ENCODE measurements at places on chromosomes 6 and 20.

DNA sequence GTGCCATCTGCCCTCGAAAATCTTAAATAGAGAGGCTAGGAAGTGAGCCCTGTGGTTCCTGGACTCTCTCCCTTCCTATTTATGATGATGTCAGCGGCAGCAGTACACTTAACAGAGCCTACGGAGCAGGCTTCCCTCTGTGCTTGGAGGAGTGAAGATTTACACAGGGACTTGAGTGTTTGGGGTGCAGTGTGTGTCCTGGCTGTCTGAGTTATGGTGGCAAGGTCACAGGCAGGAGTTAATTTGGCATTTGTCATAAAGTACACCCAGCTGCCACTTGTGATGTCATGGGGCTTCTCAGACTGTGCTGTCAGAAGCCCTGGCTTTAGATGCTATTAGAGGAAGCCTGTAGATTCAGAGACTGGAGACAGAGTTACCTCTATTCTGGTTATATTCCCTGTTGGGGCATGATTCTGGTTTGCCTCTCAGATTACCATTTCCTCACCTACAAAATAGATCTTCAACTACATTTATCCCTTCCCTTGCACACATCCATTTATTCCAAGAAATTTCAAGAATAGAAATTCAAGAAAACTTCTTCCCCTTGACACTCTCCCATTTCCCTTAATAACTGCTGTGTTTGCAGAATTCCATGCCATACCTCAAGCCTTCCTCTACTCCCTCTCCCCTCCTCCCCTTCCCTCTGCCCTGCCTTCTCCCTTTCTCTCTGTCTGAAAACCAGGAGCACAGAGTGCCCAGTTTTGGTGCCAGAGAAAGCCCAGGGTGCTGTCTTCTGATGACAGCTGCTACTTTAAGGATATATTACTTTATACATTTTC lies 72.1 kb downstream of the SLC24A3 start:
- no peak for DNase-seq

GRCh38 chr6:13724182-13724581 lies 12.5 kb upstream of the RANBP9 start:
- DNase-seq = no peak

DNA sequence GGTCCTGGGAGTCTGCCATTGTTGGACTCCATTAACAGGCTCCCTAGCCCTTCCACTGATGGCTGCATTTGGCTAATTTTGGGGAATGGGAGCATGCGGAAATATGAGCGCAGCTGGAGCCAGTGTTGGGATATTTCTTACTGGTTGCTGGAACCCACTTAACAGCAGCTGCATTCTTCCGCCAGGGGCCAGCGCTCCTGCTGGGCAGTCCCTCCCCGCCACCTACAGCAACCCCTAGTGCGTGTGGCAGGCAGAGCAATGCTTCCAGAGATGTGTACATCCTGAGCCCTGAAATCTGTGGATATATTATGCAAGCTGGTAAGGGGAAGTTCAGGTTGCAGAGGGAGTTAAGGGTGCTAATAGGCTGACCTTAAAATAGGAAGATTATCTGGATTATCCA lies 16.4 kb downstream of the CST8 start:
- DNase-seq = no peak

- no peak for DNase-seq
Measured at GRCh38 chr6:24391756-24392405, 10.9 kb upstream of the MRS2 start.

GRCh38 chr6:114445846-114446245 lies 103.0 kb upstream of the HS3ST5 start:
- no peak for DNase-seq

DNA sequence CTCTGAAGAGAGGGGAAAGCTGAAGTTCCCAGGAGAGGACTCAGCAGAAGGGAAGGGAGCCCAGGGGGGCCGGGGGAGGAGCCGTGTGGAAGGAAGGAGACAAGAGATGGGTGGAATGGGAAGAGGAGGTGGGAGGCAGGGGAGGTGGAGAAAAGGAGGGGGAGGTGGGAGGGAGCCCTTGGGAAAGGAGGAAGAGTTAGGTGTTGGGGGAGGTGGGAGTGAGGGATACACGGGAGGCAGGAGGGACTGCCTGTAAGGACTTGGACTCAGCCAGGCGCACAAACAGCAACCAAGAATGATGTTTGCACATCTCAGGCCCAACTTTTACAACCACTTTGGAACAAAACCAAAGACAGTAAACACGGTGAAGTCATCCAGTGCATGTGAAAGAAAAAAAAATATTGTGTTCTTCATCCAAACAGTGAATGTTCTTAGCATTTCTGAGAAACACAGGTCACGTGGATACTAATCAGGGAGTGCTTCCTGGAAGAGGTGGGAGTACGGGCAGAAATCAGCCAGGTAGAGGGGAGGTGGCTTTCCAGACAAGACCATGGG lies 17.4 kb upstream of the LSM14B start:
- DNase-seq = no peak

GRCh38 chr6:154511791-154512190 lies 1.3 kb upstream of the CNKSR3 start:
- DNase-seq = no peak

- no peak for DNase-seq
Measured at GRCh38 chr6:109791301-109791700, 100.2 kb downstream of the FIG4 start.

DNA sequence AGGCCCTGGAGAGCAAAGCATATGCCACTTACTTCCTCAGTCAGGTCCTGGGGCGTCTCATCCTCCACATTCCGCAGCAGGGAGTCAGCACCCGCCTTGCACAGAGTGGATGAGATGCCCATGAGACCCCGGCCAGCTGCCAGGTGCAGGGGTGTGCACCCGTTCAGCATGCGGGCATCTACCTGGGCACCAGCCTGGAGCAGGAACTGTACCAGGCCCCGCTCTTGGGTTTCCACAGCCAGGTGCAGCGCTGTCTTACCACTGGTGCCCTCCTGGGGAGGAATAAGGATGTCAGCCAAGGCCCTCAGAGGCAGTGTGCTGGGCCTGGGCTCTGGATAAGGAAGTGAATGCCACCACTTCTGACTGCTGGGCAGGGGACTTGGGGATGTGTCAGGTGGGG lies 2.7 kb upstream of the SLC35B2 start:
- DNase-seq = no peak

DNA sequence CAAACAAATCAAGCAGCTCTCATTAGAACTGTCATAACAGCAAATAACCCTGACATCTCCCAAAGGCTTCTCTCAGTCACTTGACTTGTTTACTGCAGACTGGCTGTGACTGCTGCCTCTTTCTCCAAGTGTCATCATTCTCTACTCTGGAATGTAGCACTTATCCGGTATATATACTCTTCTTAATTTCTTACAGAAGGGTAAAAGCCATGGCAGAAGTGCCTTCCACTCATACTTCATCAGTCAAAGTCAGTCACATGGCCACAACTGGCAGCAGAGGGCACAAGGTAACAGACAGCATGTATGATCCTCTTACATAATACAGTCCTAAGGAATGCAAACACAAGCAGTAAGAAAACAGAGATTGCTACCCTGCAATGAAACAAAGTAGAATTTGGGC lies 9.3 kb downstream of the NAPB start:
- DNase-seq = no peak
